ENCODE measurements at places on chromosomes 3 and 15.

GRCh38 chr3:138899351-138899991 lies 47.5 kb downstream of the FOXL2 start:
- no peak for DNase-seq

- DNase-seq, result no peak
Measured at GRCh38 chr3:182821221-182821981, 28.1 kb downstream of the ATP11B start.

DNA sequence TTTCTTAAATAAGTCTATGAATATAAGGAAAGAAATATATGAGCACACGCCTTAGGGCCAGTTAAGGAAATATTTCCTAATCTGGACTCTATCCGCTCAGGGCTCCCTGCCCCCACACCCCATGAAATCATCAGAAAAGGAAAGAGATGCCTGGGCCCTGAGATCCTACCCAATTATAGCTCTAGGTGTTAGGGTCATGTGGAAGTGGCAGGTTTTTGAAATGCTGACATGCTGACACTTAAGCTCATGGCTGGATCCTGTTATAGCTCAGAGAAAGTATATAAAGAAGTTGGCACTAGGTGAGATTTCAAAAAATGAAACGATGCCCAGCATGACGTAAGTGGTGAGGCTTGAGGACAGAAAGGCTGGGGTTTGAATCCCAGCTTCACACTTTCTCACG lies 43.5 kb upstream of the AKAP13 start:
- DNase-seq, result no peak

- no peak for DNase-seq
Measured at GRCh38 chr3:32818229-32818969, 602 bp downstream of the TRIM71 start.

DNA sequence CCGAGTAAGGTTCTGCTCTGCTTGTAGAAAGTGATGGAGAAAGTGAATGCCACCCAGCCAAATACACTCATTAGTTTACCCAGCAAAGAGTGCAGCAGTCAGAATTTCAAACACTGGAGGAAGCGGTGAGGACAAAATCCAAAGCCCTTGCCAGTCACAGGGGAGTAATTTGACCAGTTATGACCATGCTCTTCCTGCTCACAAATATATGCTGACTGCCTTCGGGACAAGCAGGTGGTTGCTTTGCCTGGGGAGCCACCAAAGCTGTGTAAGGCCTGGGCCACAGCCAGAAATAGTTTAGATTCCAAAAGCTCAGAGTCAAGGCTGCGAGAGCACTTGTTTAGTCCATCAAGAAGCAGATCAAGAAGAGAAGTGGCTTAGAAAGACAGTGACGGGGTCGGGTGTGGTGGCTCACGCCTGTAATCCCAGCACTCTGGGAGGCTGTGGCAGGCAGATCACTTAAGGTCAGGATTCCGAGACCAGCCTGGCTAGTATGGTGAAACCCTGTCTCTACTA lies 51.0 kb upstream of the ATP13A3 start:
- DNase-seq, result no peak

DNA sequence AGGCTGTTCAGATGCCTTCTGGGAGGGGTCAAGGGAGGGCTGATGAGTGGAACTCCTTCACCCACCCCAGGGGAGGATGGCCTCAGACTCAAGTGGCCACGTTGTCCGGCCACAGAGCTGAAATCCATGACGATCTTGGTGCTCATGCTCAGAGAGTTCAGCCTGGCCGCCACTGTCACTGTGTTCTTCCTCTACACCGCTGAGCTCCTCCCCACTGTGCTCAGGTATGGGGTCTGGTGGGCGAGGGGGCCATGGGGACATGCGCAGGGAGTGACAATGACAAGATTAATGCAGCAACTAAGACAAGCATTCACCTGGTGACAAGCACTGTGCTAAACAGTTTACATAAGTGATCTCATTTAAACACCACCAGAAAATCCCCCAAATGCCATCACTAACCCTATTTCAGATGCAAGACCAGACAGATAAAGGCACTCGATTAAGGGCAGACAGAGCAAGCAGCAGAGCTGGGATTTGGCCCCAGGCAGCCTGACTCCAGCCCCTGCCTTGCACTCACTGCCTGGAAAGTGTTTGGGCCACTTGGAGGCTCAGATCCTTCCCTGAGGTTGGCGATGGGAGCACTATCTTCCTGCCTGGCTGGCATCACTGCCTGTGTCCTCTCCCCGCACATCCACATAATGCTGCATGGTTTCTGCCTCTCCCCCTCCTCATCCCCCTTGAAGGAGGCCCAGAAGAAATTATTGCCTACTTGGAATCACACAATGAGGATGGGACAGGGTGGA lies 30.9 kb upstream of the XYLB start:
- no peak for DNase-seq

- DNase-seq, result peak; percentile 58
Measured at GRCh38 chr15:69414701-69415167, 585 bp downstream of the KIF23 start.

DNA sequence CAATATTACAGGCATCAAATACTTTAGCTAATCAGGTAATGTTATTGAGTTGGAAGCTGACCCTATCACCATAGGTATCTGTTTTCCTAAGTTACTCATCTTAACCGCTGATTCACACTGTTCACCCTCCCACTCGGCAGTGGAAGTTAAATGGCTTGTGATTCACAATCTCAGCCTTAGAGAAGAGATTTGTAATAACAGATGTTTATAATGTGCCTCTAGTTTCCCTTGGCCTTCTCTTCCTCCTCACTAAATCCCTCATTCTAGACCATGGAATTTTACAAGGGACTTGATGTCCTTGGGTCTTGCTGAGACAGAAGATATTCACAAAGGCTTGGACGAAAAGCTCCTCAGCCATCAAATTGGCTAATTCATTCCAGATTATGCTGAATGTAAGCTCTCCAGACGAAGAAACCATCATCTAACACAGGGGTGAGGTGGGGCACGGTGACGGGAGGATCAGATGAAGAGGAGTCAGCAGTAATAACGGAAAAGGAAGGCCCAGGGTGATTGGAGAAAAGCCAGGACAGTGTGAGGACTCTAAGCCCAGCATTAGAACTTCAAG lies 931.7 kb downstream of the MCTP2 start:
- DNase-seq, result peak; percentile 41

DNA sequence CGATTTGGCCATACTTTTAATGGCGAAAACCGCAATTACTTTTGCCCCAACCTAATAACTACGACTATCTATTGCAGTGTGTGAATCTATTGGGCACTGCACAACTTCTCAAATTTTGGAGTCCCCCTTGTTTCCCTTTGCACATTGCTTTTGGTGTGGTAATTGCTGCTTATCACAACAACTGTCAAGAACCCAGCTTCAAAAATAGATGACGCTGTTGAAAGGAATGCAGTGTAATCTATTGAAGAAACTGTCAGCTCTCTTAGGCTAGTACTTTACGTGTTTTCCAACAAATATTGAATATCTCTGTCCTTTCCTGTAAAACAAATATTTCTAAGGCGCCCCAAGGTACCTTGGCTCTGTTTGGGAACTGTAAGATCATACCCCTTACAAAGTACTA lies 222.8 kb upstream of the UBE2E2 start:
- no peak for DNase-seq

DNA sequence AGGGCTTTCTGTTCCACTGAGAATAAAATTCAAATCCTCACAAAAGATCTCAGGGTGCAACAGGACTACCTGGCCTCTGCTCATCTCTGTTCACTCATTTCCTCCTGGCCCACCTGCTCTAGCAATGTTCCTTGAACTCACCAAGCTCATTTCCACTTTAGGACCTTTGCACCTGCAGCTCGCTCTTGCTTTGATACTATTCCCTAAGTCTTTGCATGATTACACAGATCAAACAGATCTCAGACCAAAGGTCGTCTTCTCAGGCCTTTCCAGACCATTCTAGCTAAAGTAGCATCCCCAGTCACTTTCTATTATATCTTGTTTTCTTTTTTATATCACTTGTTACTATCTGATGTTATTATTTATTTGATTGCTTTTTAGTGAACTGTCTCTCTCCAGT lies 54.7 kb downstream of the B3GNT5 start:
- no peak for DNase-seq

- no peak for DNase-seq
Measured at GRCh38 chr3:196518966-196519717, 4.0 kb upstream of the SMCO1 start.

- DNase-seq, result no peak
Measured at GRCh38 chr3:126895178-126896066, 87.5 kb upstream of the PLXNA1 start.

GRCh38 chr3:117793622-117794265 lies 1084.2 kb downstream of the TUSC7 start:
- no peak for DNase-seq

DNA sequence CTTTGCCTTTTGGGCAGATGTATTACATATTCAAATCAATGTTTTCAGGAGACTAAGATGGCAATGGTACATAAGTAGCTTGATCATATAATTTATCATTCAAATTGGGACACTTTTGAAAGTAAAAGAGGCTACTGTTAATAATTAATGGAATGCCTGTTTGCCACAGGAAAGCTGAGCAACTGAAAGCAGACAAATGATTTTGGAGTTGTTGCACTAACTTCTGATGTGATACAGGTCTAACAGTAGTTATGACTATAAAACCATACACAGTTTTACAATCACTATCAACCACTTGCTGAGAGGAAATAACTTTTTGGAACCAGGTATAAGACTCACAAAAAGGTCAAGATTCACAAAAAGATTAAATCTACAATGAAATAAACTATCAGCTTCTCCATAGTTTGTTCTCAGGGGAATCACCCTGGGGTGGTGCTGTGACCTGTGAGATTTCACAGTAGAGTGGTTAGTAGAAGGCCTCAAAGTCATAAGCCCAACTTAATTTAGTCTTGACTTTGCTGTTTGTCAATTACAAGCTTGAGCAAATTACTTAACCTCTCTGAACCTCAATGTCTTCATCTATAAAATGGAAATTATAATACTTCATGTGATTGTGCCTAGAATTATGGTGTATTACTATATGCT lies 42.7 kb downstream of the HHLA2 start:
- DNase-seq, result no peak

GRCh38 chr15:70225416-70225815 lies 127.7 kb upstream of the TLE3 start:
- no peak for DNase-seq

DNA sequence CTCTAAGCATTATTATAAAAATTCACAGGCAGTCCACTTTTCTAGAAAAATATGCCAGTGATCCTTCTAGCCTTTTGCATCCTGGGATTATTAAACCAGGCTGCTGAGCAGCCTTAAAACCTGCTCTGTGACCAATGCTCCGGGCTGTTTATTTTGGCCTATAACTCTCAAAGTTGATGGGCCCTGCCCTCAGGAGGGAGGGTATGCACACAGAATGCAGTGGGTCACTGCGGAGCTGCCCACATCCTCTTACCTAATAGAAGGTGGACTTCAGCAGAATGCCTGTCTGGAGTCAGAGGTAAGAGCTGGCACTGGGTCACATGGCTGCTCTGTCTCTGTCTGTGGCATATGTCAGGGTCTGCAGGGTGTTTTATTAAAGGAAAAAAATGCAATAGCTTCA lies 26.0 kb downstream of the CPNE4 start:
- no peak for DNase-seq

DNA sequence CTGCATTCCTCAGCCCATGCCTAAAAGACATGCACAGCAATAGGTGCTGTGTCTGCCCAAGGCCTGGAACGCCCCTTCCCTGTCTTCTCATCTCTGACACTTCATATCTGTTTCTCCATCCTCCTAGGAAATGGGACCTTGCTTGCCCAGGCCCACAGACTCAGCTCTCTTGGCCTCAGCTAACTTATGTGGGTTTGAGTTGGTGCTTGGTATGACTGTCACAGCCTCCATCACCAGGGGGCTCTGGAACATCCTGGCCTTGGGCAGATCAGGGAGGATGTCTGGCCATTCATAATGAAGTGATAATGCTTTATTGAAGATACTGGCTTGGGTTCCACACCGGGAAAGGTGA lies 156.7 kb upstream of the SMAD3 start:
- no peak for DNase-seq

GRCh38 chr3:18237251-18238005 lies 187.7 kb downstream of the SATB1 start:
- DNase-seq, result peak; percentile 21

GRCh38 chr15:41490355-41490754 lies 3.3 kb upstream of the ITPKA start:
- peak; percentile 85 for DNase-seq

GRCh38 chr3:59245300-59245858 lies 195.6 kb upstream of the CFAP20DC start:
- DNase-seq, result no peak

DNA sequence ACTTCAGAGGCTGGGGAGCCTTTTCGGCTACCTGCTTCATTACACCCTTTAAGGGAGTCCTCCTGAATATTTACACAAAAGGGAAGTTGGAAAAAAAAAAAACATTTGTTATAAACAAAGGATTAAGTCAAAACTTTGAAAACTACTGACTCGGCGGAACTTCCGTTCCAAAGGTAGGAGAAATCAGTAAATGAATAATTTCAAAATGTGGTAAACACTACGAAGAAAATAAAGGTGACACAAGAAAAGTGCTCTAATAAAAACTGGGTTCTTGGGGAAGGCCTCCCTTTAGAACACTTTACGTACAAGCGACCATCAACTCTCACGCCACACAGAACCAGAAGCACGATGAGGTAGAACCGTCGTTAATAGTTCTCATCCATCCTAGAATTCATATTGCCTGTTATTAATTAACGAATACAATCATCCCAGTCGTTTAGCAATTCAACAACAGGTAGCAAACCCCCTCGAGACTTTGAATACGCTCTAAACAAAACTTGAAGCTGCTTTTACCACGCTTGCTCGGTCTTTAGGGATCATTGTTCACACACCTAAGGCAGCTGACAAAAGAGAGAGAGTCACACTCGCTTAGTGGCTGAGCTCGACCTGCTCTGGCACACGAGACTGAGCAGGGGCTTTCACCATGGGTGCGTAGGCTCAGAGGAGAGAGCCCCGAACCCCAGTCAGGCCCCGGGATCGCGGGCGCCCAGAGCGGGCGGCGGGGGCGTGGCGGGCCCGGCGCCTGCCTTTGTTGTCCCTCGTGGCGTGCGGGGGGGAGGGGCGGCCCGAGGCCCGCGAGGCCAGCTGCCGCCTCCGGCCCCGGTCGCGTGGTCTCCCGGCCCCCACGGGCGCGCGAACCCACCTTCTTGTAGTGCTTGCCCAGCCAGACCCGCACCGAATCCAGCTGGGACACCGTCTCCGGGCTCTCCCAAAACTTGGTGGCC lies 680 bp downstream of the SMARCC1 start:
- no peak for DNase-seq

DNA sequence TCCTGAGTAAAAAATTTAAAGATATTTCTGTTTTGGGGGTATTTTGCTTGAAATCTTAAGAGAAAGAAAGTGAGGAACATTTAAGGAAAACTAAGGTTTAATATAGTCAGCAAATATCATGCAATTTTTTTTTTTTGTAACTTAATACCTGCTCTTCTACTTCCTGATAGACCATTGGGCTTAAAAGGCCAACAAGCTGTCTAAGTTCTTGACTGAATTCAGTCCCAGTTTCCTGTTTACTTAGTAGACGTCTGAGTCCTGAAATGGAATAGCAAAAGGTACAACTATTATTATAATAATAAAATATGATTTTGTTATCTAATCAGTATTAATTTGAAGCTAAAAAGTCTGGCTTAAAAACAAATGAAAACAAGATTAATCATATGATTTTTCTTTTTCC lies 37.9 kb downstream of the IQCB1 start:
- no peak for DNase-seq
